Bladder microvascular endothelial cell (primary cell): ENCODE measurements at places on chromosomes 13 and 19. TPM values are rescaled to one million over a fixed set of nuclear protein-coding genes. Genes with fewer than 3 reads are reported as not detected.

Gene KLF5
- 1.3 and 3.5 TPM in 2 replicates for total RNA-seq

Gene ZNF471
- 1.1 and 2.9 TPM in 2 replicates for total RNA-seq

Gene CRLF1
- total RNA-seq, result under 0.01 and 0.31 TPM in 2 replicates

Gene AXL
- total RNA-seq, result 24.8 and 28.4 TPM in 2 replicates

Gene PALM
- 13.6 and 65.8 TPM in 2 replicates for total RNA-seq

Gene F7
- not detected in 2 replicates for total RNA-seq

Gene USHBP1
- 27.4 and 34.0 TPM in 2 replicates for total RNA-seq

Gene ZNF266
- 9.6 and 13.8 TPM in 2 replicates for total RNA-seq

Gene ITGBL1
- total RNA-seq, result 3.2 and 13.3 TPM in 2 replicates

Gene UHRF1
- total RNA-seq, result 43.7 and 54.9 TPM in 2 replicates

Gene LGI4
- total RNA-seq, result not detected in 2 replicates

Gene OR10H4
- total RNA-seq, result not detected in 2 replicates

Gene CYP4F8
- total RNA-seq, result not detected in 2 replicates

Gene ADM5
- total RNA-seq, result 0.63 and 3.2 TPM in 2 replicates

Gene COMP
- not detected in 2 replicates for total RNA-seq

Gene GRIN3B
- total RNA-seq, result 0.50 and 0.97 TPM in 2 replicates

Gene ANKLE1
- 0.49 and 0.76 TPM in 2 replicates for total RNA-seq

Gene SLC17A7
- total RNA-seq, result 0.16 and 0.19 TPM in 2 replicates

Gene ZNF560
- 0.06 and 0.49 TPM in 2 replicates for total RNA-seq

Gene SH2D3A
- 0.32 and 2.0 TPM in 2 replicates for total RNA-seq

Gene SIX5
- total RNA-seq, result 3.4 and 6.5 TPM in 2 replicates

Gene CD177
- under 0.01 and 0.69 TPM in 2 replicates for total RNA-seq

Gene GJA3
- total RNA-seq, result under 0.01 TPM in 1 of 2 replicates, not detected in the other

Gene PNMA8C
- not detected in 2 replicates for total RNA-seq

Gene PNMA8B
- total RNA-seq, result 0.16 and 0.19 TPM in 2 replicates

Gene SIGLEC14
- total RNA-seq, result 0.13 TPM in 1 of 2 replicates, not detected in the other

Gene KLF1
- total RNA-seq, result 0.06 TPM in 1 of 2 replicates, not detected in the other

Gene KASH5
- total RNA-seq, result not detected in 2 replicates

Gene SERP2
- 1.4 TPM in 1 of 2 replicates, not detected in the other for total RNA-seq

Gene CGB5
- total RNA-seq, result not detected in 2 replicates

Gene ZNF177
- 0.32 and 2.3 TPM in 2 replicates for total RNA-seq

Gene LILRA1
- not detected in 2 replicates for total RNA-seq

Gene MCEMP1
- not detected in 2 replicates for total RNA-seq

Gene FOSB
- 0.49 and 18.5 TPM in 2 replicates for total RNA-seq

Gene COQ8B
- 17.8 and 23.5 TPM in 2 replicates for total RNA-seq

Gene ZIC5
- total RNA-seq, result 0.06 TPM in 1 of 2 replicates, not detected in the other

Gene CADM4
- total RNA-seq, result 1.5 and 36.1 TPM in 2 replicates

Gene TEAD2
- total RNA-seq, result 35.9 and 51.0 TPM in 2 replicates

Gene SPACA4
- total RNA-seq, result not detected in 2 replicates

Gene SLC1A6
- total RNA-seq, result not detected in 2 replicates

Gene ADPRHL1
- 1.1 and 1.3 TPM in 2 replicates for total RNA-seq

Gene MISP3
- 0.16 and 0.19 TPM in 2 replicates for total RNA-seq

Gene SHFL
- 24.3 and 29.4 TPM in 2 replicates for total RNA-seq

Gene HPN
- not detected in 2 replicates for total RNA-seq

Gene KLK14
- total RNA-seq, result not detected in 2 replicates

Gene SLITRK6
- not detected in 2 replicates for total RNA-seq

Gene ANKRD24
- 0.32 and 0.88 TPM in 2 replicates for total RNA-seq

Gene TMEM161A
- total RNA-seq, result 15.5 and 24.7 TPM in 2 replicates

Gene SPART
- total RNA-seq, result 53.7 and 133 TPM in 2 replicates

Gene CLDND2
- not detected in 2 replicates for total RNA-seq
